ENCODE measurements at places on chromosomes 1 and 21. TPM values are rescaled to one million over a fixed set of nuclear protein-coding genes. Genes with fewer than 3 reads are reported as not detected.

Gene TMPRSS3
- total RNA-seq: 2.4 TPM

- DNase-seq: no peak
These were observed 37.2 kb downstream of the SDC3 start for GRCh38 chr1:30871276-30871871.

GRCh38 chr1:232363008-232363407, 266.9 kb downstream of the SIPA1L2 start:
- DNase-seq: no peak

Gene MATN1
- total RNA-seq: not detected

- DNase-seq: no peak
These were observed 898.3 kb upstream of the NEGR1 start for GRCh38 chr1:73180397-73181189.

Gene MFAP2
- total RNA-seq: 8.6 TPM

Gene PAQR6
- not detected for total RNA-seq

Gene CHD5
- 0.07 TPM for total RNA-seq

Gene FCGR3B
- 2.6 TPM for total RNA-seq

Gene ST6GALNAC3
- 9.3 TPM for total RNA-seq

Gene WNT3A
- not detected for total RNA-seq

Gene PTGFR
- total RNA-seq: 0.39 TPM

Gene FCGR2B
- 8.1 TPM for total RNA-seq

DNA sequence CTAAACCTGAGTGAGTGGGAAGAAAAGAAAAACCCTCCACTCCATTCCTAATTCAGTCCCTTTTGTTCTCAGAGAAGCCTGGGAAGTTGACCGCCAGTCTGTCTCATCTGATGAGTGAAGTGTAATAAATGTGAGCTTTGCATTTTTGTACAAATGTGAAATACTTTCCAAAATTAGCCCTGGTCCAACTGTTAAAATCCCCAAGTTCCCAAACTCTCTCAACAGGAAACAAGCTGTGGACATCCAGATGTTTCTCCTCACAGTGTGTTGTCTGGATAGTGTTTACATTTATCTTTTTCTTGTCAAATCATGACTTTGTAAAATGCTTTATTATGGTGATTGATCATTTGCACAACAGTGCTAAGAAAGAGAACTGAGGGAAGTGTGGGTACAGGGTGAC, 145.1 kb downstream of the TM2D1 start:
- DNase-seq: no peak

GRCh38 chr1:200182701-200183100, 155.2 kb downstream of the NR5A2 start:
- DNase-seq: no peak

- DNase-seq: no peak
These were observed 1.6 kb upstream of the IER5 start for GRCh38 chr1:181086926-181087325.

Gene ASCL5
- not detected for total RNA-seq

DNA sequence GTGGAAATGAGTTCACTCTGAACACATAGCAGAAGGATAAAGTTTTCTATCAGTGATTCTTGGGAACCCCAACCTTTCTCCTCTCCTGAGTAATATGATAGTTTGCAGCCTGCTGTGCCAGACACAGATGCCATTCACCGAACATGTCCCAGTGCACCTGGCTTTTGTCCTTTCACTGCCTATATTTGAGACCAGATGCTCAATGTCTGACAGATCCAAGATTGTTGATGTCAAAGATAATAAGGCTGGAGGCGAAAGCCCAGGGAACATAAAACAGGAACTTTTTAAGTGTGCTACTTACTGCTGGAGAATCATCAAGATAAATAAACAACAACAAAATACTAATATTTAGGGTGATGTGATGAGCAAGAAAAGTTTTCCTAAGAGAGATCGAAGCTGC, 139.3 kb downstream of the TIAM1 start:
- no peak for DNase-seq

DNA sequence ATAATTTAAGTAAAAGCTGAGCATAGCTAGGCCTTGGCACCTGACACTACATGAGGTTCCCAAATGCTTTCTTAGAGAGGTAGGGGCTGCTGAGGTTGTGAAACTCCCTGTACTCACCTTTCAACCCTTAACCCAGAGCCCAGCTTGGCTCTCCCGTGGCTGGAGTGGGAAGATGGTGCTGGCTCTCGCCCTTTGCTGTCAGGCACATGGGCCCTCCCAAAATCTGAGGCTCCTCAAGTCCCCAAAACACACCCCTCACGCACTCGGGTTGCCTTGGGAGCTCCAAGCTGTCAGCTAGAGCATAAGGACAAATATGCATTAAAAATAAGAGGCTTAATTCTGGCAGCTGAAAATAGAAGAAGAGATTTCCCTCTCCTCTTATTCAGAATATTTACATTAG, 46.7 kb upstream of the PLPPR4 start:
- no peak for DNase-seq

- DNase-seq: no peak
These were observed 4.3 kb upstream of the LRRC3 start for GRCh38 chr21:44450999-44451398.

DNA sequence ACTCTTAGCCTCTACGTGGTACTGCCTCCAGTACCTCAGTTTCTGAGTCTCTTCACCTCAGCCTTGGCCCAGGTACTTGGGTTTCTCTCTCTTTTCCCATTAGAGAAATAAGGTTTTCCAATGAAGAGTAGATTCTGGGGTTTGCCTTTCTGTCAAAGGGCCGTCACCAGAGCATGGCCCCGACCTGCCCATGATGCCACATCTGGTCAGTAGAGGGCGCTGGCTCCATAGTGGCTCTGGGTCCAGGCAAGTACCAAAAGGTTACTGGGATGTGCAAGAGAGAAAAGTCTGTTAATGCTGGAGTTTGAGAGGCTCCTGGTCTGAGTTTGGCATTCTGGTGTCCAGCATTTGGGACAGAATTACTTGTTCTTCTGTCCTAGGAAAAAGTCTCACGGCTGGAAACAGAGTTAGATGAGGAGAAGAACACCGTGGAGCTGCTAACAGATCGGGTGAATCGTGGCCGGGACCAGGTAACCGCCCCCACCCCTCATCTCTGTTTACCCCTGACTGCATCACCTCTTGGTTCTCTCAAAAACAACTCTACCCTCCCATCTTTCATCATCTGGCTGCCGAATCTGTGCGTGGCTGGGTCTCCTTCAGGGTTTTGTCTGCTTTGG, 5.3 kb upstream of the TUFT1 start:
- DNase-seq: peak; percentile 82

- peak; percentile 100 for DNase-seq
These were observed at the start of gene ALDH4A1 for GRCh38 chr1:18902523-18903290. Gene ALDH4A1 (minus strand): TSS chr1:18902555. CDS start chr1:18902523, 32 bp downstream.

Gene FCGR3A
- 39.1 TPM for total RNA-seq

Gene IFI6
- 40.2 TPM for total RNA-seq

Gene PLEKHG5
- 7.9 TPM for total RNA-seq

Gene CD53
- total RNA-seq: 29.4 TPM

Gene AZIN2
- total RNA-seq: 3.3 TPM

Gene SH3D21
- total RNA-seq: 1.4 TPM

Measured in right atrium auricular region (tissue), 2 donors.